ENCODE measurements at places on chromosomes 16 and 17.

- DNase-seq, result no peak
These were observed 37.7 kb upstream of the PHLPP2 start for GRCh38 chr16:71762186-71762585.

- DNase-seq, result no peak
These were observed at the start of gene CHD9NB for GRCh38 chr16:53052519-53053501. Gene CHD9NB (minus strand): TSS chr16:53052897. CDS start chr16:53044158, 8,739 bp downstream.

GRCh38 chr17:75684924-75685323 lies 17.8 kb downstream of the SAP30BP start:
- no peak for DNase-seq

GRCh38 chr17:61087024-61087423 lies 312.6 kb upstream of the TBX2 start:
- DNase-seq, result no peak

DNA sequence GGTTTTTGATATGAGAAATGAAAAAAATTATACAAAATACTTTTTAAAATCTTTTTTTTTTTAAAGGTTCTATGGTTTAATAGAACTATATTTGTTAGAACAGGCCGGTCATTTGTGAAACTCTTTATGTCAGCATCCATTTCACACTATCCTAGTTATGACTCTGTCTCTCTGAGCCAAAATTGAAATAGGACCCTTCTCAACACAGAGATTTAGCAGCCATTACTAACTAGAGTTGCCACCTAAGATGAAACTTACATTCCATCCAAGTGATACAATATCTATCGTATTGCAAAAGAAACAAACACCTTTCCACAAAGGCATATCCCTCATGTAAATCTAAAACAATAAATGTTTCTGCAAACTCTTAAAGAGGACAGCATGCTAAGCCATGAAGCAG lies 249.8 kb downstream of the CDH11 start:
- DNase-seq, result no peak
